ENCODE measurements at places on chromosomes 7 and 10.

DNA sequence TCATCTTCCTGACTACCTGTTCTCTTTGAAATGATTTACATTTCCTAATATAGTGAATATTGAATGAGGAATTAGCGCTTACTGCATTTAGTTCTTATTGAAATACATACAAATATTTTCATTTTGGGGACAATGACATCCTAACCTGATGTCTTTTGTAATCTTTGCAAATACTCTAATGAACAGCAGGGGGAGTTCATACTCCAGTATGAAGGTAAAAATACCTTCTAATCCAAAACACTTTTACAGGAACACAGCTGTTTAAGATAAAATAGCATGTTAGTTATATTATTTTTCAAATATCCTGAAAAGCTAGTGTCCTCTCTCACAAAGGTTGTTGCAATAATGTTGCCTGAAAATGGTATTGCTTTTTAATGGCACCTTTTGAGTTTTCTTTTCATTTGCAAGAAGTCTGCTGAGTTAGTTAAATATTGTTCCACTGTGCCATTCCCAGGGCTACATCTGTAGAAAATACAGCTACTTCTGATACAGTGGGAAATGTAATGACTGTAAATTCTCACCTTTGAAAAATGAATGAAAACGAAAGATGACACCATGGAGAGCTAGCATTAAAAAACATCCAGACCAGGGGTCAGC is 400.0 kb downstream of the PHF14 start:
- DNase-seq: no peak

DNA sequence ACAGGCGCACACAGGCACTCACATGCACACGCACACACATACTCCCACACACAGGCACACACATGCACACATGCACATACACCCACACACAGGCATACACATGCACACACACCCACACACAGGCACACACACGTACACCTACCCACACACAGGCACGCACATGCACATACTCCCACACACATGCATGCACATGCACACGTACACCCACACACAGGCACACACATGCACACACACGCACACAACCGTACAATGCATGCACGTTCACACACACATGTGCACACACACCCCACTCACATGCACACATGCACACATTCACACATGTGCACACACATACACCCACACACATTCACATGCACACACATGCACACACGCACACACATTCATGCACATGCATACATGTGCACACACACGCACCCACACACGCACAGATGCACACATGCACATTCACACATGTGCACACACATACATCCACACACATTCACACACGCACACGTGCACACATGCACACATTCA is 59.3 kb downstream of the MKI67 start:
- no peak for DNase-seq

DNA sequence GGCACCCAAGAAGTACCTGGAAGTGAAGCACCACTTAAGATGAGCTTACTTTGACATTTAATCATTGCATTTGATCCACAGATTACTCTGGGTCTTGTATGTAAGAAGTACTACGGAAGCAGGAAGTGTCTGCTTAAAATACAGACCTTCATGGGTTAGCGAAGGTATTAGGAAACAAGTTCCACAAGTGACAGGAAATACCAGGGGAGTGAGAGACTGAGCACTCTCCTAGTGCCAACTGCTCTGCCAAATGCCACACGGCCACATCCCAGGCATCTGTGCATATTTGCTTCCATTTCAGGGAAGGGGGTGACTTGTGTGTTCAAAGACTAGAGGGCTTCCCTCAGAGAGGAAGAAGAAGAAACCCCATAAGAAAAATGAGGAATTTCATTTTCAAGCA is 57.2 kb upstream of the ANK3 start:
- no peak for DNase-seq

GRCh38 chr7:41046221-41046761 is 656.6 kb downstream of the INHBA start:
- DNase-seq: no peak

GRCh38 chr10:120575411-120575810 is 118.4 kb downstream of the PLPP4 start:
- no peak for DNase-seq

DNA sequence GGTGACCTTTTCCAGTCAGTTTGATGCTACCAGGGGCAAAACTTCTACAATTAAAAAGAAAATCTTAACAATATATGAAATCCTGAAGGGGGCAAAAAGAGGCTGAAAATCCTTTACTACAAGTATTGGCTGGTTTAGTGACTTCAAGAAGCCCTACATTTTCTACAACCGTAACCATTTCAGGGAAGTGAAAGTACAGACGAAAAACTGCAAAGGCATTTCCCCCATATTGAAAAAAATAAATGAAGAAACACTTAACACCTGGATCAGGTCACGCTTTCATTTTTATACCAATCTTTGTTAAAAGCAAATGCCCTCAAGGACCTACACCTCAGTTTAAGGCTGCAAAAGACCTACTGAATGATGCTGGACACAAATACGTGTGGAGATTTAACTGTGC is 38.6 kb downstream of the IL6 start:
- DNase-seq: no peak

DNA sequence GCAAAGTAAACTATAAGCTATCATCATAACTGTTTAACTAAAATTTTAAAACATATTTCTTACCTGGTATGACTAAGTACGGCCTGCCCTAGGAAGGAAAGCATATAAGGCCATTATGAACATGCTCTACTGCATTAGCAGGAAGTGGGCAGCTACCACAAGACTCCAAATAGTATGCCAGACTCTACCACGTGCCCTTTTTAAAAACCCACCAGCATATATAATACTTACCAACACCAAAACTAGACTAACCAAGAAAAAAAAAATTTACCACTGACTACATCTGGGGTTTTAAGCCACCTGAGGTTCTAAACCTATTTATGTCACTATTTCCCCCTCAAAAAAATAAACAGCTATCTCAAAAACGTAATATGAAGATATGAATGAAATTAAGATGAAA is 30.1 kb downstream of the NUDCD3 start:
- no peak for DNase-seq

- no peak for DNase-seq
These were observed 19.8 kb upstream of the SAR1A start for GRCh38 chr10:70190102-70190501.

DNA sequence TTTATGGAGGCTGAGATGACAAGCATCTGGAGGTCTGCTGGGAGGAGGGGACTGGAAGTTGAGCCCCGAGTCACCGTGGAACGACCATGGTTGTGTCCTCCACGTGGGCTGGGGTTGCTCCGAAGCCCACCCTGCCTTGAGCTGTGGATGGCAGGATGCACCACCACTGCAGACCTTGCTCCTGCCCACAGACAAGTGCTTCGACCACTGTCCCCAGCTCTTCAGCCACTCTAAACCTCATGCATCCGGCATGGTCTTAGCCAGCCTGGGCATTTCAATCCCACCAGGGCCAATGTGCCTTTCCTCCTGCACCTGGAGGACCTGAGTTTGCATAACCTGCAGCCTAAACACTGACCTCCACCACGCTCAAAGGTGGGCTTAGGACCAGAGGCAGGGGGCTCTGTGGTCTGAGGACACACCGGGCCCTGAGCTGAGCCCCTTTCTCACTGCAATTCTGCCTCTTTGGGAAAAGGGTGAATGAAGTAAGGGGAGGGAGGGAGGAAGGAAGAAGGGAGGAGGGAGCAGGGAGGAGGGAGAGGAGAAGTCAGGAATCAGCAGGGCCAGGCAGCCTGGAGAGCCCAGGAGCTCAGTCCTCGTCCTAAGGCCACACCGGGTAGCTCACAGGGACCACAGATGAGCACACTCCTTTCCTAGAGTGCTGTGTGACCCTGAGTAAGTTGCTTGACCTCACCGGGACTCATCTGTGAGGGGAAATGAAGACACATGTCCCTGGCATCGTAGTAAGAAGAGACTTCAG is 44.8 kb upstream of the DNAAF5 start:
- no peak for DNase-seq

DNA sequence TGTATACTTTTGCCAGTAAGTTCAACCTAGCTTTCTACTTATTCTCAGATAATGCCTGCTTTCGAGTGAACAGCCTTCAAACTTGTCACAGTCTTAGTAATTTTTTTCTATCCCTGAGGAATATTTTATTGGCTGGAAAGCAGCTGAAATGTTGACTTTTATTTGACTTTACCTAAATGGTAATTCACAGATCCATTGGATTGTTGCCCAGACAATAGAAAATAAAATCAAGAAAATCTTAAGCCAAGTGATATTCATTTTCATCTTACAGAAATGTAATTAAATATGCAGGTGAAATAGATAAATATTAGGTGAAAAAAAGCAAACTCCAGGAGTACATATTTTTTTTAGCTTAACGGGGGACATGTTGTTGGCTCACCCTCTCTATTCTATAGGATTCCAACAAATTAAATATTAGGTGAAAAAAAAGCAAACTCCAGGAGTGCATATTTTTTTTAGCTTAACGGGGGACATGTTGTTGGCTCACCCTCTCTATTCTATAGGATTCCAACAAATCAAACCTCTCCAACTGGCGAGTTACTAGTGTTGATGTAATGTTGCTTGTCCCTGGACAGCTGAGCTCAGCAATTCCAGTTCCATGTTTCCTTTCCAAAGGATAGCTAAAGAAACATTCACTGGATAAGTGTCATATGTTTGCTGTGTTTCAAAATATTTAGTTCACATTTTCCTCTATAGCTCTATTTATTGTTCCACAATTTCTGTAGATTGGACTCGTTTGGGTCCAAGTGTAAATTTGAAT is 4.2 kb downstream of the TMEM26 start:
- no peak for DNase-seq

DNA sequence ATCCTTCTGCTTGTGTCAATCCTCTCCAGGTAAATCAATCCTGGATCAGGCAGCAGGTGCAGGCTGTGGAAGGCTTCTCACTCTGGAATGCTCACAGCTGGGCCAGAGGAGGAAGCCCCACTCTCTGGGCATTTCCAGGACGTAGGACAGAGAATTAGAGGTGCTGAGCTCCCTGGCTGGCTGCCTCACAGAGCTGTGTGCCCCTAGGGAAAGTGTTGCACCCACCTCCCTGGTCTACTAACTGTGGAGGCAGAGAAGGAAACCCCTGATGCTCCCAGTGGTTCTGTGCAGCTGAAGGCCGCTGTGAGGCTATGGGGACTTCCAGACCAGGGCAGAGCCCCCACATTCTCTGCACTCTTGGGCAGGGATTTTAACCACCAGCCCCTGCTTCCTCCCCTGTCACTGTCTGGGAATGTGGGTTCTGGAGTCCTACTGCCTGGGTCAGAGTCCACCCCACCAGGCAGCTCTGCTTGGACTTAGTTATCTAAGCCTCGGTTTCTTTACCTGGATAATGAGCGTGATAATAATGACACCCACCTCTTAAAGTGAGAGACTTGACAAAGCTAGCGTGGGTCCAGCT is 73.5 kb upstream of the EEPD1 start:
- no peak for DNase-seq

DNA sequence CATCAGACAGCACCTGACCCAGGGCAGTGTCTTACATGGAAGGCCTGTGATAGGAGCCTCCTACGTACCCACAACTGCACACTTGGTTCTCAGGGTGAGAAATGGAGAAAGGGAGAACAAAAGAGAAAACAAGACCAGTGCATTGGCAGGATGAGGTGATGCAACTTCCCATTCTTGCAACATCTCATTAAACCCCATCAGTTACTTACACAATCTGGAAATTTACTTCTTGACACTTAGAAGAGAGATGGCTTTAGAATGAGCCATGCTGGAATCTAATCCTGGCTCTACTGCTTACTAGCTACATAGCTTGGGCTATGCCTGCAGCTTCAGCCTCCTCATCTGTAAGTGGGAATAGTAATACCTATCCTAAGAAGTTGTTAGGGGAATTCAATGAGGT is 391.7 kb downstream of the KCNMA1 start:
- no peak for DNase-seq

- no peak for DNase-seq
These were observed 56.8 kb downstream of the MGMT start for GRCh38 chr10:129523723-129524316.

DNA sequence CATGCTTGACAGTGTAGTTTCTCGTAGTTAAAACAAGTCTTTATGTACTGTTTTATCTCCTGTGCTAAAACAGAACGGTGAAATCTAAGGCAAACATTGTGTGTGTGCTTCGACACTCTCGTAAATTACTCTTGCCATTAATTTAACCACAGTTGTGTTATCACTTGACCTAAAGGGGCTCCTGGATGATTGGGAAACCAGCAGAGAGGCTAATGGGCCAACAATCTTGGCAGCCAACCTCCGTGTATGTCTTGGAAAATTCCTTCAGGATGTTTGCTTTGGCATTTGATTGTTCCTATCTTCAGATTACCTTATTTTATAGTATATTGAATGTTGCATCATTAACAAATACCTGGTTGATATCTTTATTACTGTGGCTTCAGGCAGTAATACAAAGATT is 409.5 kb downstream of the SDK1 start:
- DNase-seq: peak; percentile 95

DNA sequence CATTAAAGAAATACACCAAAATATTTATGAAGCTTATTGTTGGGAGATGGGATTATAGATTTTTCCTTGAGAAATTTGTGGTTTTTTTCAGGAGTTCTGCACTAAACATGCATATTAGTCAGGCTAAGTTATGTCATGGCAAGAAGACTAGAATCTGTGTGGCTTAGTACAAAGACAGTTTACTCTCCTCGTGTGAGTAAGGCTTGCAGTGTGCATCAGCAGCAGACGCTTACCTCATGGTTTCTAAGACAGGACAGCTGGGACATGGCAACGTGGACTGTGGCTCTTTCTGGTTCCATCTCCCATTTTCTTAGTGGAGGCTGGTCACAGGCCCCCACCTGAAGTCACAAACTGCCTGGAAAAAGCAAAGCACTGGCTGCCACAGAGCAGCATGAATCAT is 429.6 kb upstream of the VSTM2A start:
- DNase-seq: no peak

GRCh38 chr7:101133621-101134398 is 6.9 kb downstream of the SERPINE1 start:
- DNase-seq: no peak

DNA sequence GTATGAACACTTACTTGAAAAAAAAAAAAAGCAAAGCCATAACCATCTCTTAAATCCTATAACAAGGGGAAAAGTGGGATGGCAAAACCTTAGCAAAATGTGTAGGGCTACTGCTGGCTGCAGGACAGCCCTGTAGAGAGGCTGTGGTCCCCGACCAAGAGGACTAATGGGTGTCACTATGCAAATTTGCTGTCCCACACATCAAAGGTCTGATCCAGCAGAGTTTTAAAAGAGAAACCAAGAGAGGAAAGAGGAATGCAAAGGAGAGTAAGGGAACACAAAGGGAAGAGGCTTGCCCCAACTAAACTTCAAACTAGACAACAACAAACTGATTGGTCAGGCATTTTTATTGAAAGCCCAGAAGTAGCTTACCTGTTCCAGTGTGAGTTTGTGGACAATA is 3.1 kb upstream of the ZNRF2 start:
- DNase-seq: no peak

- no peak for DNase-seq
These were observed 101.8 kb upstream of the MKLN1 start for GRCh38 chr7:131225619-131226513.

All from LNCaP clone FGC (cell line).